Spleen (tissue), 13 donors: ENCODE measurements at places on chromosomes 2 and 18. TPM values are rescaled to one million over a fixed set of nuclear protein-coding genes. Genes with fewer than 3 reads are reported as not detected.

GRCh38 chr2:85215448-85216401, 82.5 kb downstream of the TCF7L1 start:
- no peaks in the 10 kb centered on the region for H3K4me1 ChIP-seq
- peaks cover 5% of the 10 kb centered on the region for H3K27me3 ChIP-seq
- no peak for DNase-seq
- H3K36me3 ChIP-seq: no peaks in the 10 kb centered on the region
- no peak overlapping the region for H3K27ac ChIP-seq
- H3K4me3 ChIP-seq: no peak overlapping the region

DNA sequence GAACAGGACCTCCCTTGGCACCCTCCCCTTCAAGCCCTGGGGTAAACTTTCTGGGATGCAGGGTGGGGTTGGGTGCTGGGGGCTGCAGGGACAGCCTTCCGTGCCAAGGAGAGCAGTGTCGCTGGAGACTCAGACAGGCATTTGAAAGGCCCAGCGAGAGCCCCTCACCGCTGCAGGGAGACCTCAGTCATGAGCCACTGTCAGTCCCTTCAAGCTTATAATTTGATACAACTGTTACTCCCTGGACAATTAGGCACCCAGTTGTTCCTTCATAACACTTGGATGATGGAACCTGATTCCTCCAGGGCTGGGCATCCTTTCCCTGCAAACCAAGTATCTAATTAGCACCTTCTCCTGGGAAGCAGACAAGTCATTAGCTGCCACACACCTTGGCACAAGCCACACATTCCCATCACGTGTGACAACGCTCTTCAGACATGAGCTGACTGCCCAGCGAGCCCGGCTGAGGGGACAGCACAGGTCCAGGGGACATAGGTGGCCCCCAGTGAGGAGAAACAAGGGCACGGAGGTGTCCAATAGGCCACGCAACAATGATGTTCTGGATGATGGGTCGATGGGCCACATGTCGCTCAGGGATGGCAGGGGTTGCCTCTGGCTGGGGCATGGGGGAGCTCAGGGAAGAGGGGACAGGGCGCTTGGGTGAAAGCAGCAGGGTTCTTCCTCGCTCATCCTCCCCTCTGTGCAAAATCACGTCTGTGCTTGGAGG, 59.6 kb downstream of the KCNF1 start:
- H3K36me3 ChIP-seq: no peaks in the 10 kb centered on the region
- peak; percentile 48 for DNase-seq
- H3K4me1 ChIP-seq: no peaks in the 10 kb centered on the region
- H3K4me3 ChIP-seq: no peak overlapping the region

DNA sequence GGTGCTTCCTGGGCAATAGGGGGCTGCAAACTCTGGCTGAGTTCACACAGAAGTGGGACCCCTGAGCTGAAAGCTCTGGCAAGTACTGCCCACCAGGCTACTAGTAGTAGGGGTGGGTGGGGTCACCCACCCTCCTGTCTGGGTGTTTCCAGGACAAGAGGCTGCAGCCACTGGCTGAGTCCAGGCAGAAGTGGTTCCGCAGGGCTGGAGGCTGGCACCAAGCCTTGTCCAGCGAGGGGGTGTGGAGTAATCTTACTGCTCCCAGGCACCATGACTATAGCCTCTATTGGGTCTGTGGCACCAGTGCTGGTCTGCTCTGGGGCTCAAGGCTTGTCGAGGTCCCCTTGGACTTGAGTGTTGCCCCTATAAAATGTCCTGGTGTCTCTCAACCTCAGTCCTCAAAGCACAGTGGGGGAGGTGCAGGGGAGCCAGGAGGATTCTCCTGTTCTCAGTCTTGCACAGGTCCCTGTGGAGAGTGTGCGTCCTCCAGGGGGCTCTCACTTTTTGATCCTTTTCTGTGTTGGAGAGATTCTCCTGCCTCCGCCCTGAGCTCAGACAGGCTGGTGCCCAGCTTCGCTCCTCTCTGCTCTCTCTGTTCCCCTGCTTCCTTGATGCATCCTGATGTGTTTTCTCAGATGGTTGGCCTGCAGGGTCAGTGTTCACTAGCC, 48.1 kb downstream of the NUP35 start:
- no peaks in the 10 kb centered on the region for H3K27me3 ChIP-seq
- H3K4me3 ChIP-seq: no peak overlapping the region

DNER gene
- not detected for total RNA-seq

UGT1A3 gene
- total RNA-seq: not detected

DNA sequence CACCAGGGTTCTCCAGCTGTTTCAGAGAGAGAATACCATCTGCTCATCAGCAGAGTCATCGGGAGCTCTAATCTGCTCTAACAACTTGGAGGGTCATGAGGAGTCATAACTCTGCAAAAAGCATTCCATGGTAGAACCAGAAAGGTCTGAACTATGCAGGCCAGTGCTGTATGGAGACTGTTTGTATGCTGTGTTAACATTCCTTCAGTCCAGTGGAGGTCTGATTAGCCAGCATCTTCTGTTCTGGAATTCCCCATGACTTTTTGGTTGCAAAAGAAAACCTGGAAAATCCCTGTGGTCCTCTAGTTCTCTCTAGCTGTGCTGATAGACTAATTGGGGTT, 9.4 kb upstream of the ITGB6 start:
- peaks cover 3% of the 10 kb centered on the region for H3K4me1 ChIP-seq
- no peak overlapping the region for H3K27ac ChIP-seq
- no peaks in the 10 kb centered on the region for H3K36me3 ChIP-seq
- no peak overlapping the region for H3K4me3 ChIP-seq
- DNase-seq: no peak
- H3K27me3 ChIP-seq: no peaks in the 10 kb centered on the region

TXNDC2 gene
- total RNA-seq: 0.37 TPM

DNA sequence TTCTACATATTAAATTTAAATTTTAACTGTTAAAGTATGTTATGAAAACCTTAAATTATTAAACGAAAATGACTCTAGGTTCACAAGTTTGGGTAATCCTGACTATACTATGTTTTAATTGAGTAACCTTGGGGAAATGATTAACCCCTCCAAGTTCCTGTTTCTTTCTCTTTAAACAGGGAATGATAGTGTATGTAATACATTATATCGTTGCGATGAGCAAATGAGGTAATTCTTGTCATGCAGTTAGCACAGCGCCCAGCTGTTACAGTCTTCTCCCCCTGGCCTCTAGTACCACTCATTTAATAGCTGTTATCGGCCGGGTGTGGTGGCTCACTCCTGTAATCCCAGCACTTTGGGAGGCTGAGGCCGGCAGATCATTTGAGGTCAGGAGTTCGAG, 80.4 kb downstream of the MTA3 start:
- H3K27ac ChIP-seq: no peak overlapping the region
- peaks cover 18% of the 10 kb centered on the region for H3K4me1 ChIP-seq
- H3K4me3 ChIP-seq: no peak overlapping the region
- DNase-seq: no peak

IL1F10 gene
- total RNA-seq: not detected

DNA sequence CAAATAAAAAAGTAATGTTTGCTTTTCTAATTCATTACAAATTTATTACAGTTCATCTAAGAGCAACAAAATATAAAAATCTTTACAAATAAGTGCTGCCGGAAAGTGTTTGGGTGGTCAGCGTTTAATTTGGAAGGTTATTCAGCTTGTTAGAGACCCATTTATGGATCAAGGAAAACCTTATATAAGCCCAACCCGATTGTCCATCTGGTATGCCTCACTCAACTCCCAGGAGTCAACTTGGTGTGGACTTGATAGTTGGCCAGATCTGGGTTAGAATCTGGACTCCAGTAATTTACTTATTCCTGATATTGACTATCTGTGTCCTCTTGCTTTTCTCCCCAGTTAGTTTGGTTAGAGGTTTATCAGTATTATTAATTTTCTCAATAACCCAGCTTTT, 106.2 kb downstream of the KCTD1 start:
- no peaks in the 10 kb centered on the region for H3K27me3 ChIP-seq
- no peaks in the 10 kb centered on the region for H3K36me3 ChIP-seq
- H3K27ac ChIP-seq: no peak overlapping the region
- no peak for DNase-seq
- no peak overlapping the region for H3K4me3 ChIP-seq

- no peak overlapping the region for H3K4me3 ChIP-seq
- no peaks in the 10 kb centered on the region for H3K27me3 ChIP-seq
- no peak overlapping the region for H3K27ac ChIP-seq
- no peaks in the 10 kb centered on the region for H3K36me3 ChIP-seq
- H3K4me1 ChIP-seq: no peaks in the 10 kb centered on the region
- no peak for DNase-seq
Measured at GRCh38 chr2:145284551-145284950, 764.6 kb upstream of the ZEB2 start.

DNA sequence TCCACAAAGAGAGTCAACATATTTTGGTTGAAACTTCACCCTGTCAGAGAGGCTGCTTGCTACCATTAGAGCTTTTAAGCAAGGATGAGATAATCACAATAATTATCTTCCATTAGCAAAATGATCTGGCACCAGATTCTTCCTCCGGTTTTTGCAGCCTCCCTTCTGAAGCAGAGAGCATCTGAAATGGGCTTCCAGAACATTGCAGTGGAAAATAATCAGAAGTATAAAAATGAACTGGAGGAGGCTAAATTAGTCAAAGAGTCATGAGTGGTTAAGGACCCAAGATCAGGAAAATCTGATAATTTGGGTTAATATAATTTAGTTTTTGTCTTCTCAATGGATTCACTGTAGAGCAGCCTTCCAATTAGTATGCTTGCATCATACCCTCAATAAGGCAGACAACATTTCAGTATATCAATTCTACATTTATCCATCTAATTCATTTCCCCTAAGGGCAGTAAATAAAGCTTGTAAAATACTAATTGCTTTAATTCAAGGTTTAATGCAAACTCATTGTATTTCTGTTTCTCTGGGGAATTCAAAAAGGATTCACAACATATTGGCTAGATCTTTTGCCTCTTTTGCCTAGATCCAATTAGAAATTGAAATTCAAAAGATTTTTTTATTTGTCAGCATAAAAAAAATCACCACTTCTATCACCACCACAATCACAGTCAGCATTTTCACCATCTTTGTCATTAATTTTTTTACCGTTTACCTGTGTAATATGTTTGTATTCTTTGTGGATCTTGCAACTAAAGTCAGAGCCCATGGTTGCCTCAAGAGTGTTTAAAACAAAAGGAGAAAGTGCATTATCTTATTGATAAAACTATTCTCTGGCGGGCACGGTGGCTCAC, 537.2 kb upstream of the DCC start:
- no peak for DNase-seq
- no peak overlapping the region for H3K27ac ChIP-seq
- no peaks in the 10 kb centered on the region for H3K4me1 ChIP-seq
- H3K27me3 ChIP-seq: no peaks in the 10 kb centered on the region

SLC35F5 gene
- total RNA-seq: 55.4 TPM

GRCh38 chr2:101763496-101764333, 66.2 kb downstream of the MAP4K4 start:
- H3K4me1 ChIP-seq: peaks cover 84% of the 10 kb centered on the region
- no peaks in the 10 kb centered on the region for H3K27me3 ChIP-seq
- DNase-seq: no peak
- H3K27ac ChIP-seq: no peak overlapping the region

DNA sequence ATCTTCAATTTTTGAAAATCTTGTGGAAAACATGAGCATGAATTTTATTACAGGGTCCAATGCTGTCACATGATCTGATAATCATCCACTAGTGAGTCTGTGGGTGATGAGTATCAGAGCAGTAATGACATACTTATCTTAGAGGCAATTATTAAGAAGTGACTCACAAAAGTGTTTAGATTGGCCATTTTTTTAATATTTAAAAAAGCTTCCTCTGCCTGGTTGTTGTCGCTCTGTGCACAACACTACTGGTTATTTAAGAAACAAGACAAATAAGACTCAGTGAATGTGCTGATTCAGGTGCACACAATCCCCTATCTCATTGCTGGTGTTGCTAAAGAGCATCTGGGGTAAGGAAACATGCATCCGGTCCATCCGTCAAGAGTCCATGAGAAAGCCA, 665.8 kb upstream of the ZEB2 start:
- H3K36me3 ChIP-seq: no peaks in the 10 kb centered on the region
- no peaks in the 10 kb centered on the region for H3K27me3 ChIP-seq
- H3K4me1 ChIP-seq: peaks cover 9% of the 10 kb centered on the region
- DNase-seq: no peak

DNA sequence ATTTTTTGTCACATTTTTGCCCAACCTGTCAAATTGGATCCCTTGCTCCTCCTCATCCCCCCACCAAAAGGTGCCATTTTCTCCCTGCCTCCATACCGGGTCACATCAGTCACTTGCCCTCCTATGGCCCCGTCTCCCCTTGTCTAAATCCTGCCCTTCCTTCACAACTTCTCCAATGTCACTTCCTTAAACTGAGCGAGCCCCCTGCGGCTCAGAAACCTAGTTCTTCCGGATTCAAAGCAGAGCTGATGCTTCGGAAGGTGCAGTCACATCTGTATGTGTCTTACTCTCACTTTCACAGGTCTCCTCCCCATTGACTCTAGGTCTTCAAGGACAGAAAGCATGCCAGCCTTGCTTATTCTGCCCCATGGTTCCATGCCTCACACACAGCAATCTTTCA, 22.1 kb downstream of the TNP1 start:
- no peak overlapping the region for H3K27ac ChIP-seq
- H3K27me3 ChIP-seq: no peaks in the 10 kb centered on the region
- no peak overlapping the region for H3K4me3 ChIP-seq
- no peak for DNase-seq
- H3K4me1 ChIP-seq: no peaks in the 10 kb centered on the region

CYP27C1 gene
- 0.07 TPM for total RNA-seq

GRCh38 chr18:199768-200167, 41.4 kb downstream of the USP14 start:
- H3K4me1 ChIP-seq: no peaks in the 10 kb centered on the region
- DNase-seq: no peak
- no peak overlapping the region for H3K27ac ChIP-seq
- H3K36me3 ChIP-seq: peaks cover 69% of the 10 kb centered on the region
- H3K4me3 ChIP-seq: no peak overlapping the region

DNA sequence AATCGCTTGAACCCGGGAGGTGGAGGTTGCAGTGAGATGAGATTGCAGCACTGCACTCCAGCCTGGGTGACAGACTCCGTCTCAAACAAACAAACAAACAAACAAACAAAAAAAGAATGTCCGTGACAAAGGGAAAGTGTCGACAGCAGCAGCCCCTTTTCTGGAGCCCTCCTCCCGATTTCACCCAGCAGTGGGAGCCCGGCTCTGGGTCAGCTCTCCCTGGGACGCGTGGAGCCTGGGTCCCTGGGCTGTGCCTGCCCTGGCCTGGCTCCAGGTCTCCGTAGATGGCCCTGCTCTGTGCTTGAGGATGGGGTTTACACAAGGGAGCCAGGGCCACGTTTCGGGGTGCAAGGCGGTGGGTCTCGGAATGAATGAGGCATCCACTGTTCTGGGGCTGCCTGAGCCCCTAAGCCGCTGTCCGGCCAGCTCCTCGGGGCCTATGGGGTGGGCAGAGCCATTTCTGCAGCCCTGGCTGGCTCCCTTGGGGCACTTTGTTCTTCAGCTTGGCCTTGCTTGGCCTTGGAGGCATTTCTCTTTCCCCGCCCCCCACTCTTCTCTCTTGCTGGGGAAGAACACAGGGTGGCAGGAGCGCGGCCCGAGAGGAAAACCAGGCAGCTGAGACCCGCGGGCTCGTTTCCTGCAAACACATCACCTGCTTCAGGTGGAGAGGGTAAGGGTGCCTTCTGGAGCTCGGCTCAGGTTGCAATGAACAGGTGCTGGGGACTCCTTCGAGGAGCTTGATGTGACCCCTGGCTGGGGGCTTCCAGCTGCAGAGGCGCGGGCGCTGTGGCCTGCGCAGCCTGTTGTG, 29.1 kb downstream of the RTP5 start:
- peaks cover 27% of the 10 kb centered on the region for H3K4me1 ChIP-seq
- H3K27ac ChIP-seq: peak overlapping the region; percentile 23
- H3K36me3 ChIP-seq: peaks cover 4% of the 10 kb centered on the region
- DNase-seq: peak; percentile 68
- H3K4me3 ChIP-seq: no peak overlapping the region

GRCh38 chr2:26086155-26086637, 52.3 kb downstream of the RAB10 start:
- no peak overlapping the region for H3K27ac ChIP-seq
- no peak overlapping the region for H3K4me3 ChIP-seq
- no peaks in the 10 kb centered on the region for H3K36me3 ChIP-seq
- DNase-seq: no peak
- no peaks in the 10 kb centered on the region for H3K4me1 ChIP-seq
- H3K27me3 ChIP-seq: no peaks in the 10 kb centered on the region
